Naive thymus-derived CD8-positive, alpha-beta T cell (primary cell): ENCODE measurements at places on chromosomes 12 and 14.

DNA sequence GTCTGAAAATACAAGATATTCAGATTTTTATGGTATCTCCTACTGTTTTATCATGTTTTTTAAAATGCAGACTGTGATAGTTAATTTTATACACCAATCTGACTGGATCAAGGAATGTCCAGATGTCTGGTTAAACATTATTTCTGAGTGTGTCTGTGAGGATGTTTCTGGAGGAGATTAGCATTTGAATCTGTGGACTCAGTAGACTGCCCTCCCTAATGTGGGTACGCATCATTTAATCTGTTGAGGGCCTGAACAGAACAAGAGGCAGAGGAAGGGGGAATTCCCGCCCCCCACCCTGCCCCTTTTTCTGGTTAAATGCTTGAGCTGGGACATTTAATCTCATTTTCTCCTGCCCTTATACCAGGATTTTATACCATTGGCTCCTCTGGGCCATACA is 72.1 kb downstream of the AVPR1A start:
- peaks cover 7% of the 10 kb centered on the region for H3K27me3 ChIP-seq
- H3K27ac ChIP-seq: no peak overlapping the region
- H3K4me3 ChIP-seq: no peak overlapping the region

DNA sequence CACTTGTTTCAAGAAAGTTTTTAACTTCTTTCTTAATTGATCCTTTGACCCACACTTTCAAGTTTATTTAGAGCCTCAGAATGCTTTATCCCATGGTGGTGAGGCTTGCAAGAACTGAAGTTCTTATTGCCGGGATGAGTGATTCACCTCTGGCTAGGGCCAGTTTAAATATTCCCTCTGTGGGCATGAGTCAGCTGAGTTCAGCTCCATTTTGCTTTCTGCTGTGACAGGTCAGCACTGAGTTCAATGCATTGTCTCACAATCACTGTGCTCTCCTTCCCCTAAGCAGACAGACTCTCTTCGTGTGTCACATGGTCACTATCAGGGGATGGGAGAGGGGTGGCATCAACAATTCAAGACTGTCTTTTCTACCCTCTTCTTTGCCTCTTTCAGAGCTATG is 514.6 kb upstream of the FBXO33 start:
- no peaks in the 10 kb centered on the region for H3K27me3 ChIP-seq
- DNase-seq: no peak
- no peaks in the 10 kb centered on the region for H3K4me1 ChIP-seq
- H3K36me3 ChIP-seq: peaks cover 3% of the 10 kb centered on the region
- H3K27ac ChIP-seq: no peak overlapping the region

- H3K27ac ChIP-seq: no peak overlapping the region
- DNase-seq: peak; percentile 33
- peaks cover 7% of the 10 kb centered on the region for H3K27me3 ChIP-seq
Observed at GRCh38 chr14:75453817-75454434, 26.1 kb downstream of the JDP2 start.

GRCh38 chr12:122322501-122322900 is 56.2 kb upstream of the VPS33A start:
- H3K4me1 ChIP-seq: peaks cover 3% of the 10 kb centered on the region
- no peaks in the 10 kb centered on the region for H3K27me3 ChIP-seq
- no peak overlapping the region for H3K4me3 ChIP-seq
- no peak overlapping the region for H3K27ac ChIP-seq
- DNase-seq: no peak

DNA sequence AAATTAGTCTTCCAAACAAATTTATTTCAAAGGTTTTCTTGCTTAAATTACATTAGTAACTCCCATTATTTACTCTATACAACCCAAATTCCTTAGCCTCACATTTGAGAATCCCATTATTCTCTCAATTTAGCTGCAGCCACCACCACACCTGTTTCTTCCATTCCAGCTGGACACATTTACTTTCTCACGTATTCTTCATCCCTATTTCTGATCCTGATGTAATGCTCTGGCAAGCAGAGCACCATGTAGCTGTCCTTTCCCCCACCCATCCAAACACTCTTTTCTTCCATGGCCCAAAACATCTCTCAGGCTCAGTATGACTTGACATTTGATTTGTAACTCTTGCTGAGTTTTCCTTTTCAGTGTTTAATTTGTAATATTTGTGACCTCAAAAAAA is 240.2 kb upstream of the CLEC14A start:
- H3K36me3 ChIP-seq: no peaks in the 10 kb centered on the region
- no peak for DNase-seq
- no peaks in the 10 kb centered on the region for H3K27me3 ChIP-seq
- no peak overlapping the region for H3K27ac ChIP-seq
- H3K4me1 ChIP-seq: no peaks in the 10 kb centered on the region
- H3K4me3 ChIP-seq: no peak overlapping the region

GRCh38 chr12:68508576-68508975 is 102.1 kb upstream of the RAP1B start:
- H3K27ac ChIP-seq: no peak overlapping the region
- no peak for DNase-seq
- no peaks in the 10 kb centered on the region for H3K36me3 ChIP-seq
- H3K4me1 ChIP-seq: peaks cover 8% of the 10 kb centered on the region
- H3K27me3 ChIP-seq: no peaks in the 10 kb centered on the region
- no peak overlapping the region for H3K4me3 ChIP-seq

DNA sequence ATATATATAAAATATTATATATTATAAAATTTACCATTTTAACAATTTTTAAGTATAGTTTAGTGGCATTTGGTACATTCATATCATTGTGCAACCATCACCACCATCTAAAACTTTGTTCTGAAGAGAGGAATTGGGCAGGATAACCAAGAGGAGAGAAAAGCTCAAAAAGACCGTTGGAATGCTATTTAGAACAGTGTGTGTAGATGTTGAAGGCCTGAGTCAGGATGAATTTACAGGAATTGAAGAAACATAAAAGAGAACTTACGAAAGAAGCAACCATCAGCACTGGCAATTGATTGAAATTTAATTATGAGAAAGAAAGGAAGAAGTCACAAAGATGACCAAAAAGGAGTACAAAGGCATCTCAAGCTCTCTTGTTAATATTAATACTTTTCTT is 196.9 kb upstream of the PWP1 start:
- H3K4me1 ChIP-seq: peaks cover 88% of the 10 kb centered on the region
- no peaks in the 10 kb centered on the region for H3K27me3 ChIP-seq
- no peak overlapping the region for H3K4me3 ChIP-seq
- DNase-seq: no peak

DNA sequence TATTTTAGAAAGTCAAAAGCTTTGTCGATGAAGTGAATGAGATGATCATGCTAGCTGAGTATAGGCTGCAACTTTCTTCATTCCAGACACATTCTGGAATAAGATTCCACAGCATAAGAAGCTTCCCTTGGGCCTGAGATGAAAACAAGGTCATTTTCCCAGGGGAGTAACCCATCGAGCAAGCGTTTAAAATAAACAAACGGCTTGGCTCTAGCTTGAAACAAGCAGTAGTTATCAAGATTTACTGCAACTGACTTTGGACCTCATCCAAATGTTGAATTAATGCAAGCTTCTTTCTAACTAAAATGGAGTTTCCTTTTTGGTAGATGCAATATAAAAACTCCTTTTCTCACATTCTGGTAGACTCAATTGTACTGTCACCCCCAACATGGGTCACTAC is 23.0 kb downstream of the KCNJ8 start:
- no peak overlapping the region for H3K27ac ChIP-seq
- H3K36me3 ChIP-seq: peaks cover under 1% of the 10 kb centered on the region
- H3K4me1 ChIP-seq: no peaks in the 10 kb centered on the region
- H3K27me3 ChIP-seq: peaks cover 58% of the 10 kb centered on the region

GRCh38 chr12:118189741-118190191 is 53.8 kb downstream of the PEBP1 start:
- peaks cover 1% of the 10 kb centered on the region for H3K4me1 ChIP-seq
- H3K27ac ChIP-seq: peak overlapping the region; percentile 24
- peaks cover 3% of the 10 kb centered on the region for H3K36me3 ChIP-seq
- no peak for DNase-seq

DNA sequence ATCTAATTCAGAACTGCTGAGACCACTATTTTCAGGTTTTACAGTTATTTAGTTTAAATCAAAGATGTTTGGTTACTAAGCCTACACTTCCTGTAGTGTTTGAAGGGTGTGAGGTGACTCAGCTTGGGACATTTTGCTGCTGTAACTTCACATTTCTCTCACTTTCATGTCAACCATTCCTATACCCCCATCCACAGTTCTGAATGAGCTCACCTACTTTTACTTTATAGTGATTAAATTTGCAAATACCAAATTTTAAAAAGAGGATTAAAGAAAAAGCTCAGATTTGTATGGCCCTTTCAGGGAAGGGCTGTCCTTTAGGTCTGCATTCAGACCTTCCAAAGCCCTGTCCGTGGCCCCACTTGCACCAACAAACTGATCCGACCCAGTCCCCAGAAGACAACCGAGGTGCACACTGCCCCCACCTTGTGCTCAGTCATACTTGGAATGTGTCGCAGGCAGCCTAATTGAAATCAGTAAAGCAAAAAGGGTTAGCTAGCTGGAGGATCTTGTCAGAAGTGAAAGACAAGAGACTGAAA is 174.4 kb downstream of the MON2 start:
- no peak overlapping the region for H3K27ac ChIP-seq
- H3K4me1 ChIP-seq: peaks cover 5% of the 10 kb centered on the region
- DNase-seq: peak; percentile 16
- H3K4me3 ChIP-seq: peak overlapping the region; percentile 2

DNA sequence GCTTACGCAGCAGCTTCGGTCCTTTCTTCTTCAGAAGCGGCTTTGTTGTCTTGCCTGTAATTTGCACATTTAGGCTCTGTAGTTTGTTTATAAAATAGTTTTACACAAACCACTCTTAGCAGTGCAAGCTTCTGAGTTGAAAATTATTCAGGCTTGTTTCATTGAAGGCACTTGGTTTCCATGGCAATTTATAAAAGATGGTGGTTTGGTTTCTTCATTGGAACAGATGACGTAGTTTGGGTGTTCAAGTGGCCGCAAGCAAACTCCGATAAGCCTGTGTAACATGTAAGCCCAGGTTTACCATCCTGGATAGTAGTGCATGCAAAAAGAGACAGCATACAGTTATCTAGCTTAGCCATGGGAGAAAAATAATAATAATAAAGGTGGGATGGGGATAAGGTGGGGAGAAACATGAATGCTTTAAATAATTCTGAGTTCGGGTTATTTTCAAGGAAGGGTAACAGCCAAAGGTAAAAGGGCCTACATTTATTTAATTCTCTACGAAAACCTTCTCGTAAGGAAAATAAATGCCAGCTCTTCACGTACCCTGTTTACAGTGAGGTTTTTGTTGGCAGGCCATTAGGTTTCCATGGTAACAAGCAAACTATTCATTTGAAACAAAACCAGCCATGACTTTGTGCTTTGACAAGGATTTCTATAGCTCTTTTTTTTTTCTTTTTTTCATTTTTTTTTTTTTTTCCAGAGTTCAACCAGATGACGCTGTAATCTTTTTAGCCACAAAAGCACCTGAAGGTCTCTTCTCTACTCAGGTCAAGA is 189.6 kb upstream of the RPL10L start:
- H3K4me1 ChIP-seq: no peaks in the 10 kb centered on the region
- no peak for DNase-seq
- no peaks in the 10 kb centered on the region for H3K27me3 ChIP-seq

- no peak for DNase-seq
- no peaks in the 10 kb centered on the region for H3K36me3 ChIP-seq
- no peak overlapping the region for H3K4me3 ChIP-seq
- H3K27me3 ChIP-seq: peaks cover 16% of the 10 kb centered on the region
Observed at GRCh38 chr14:63178912-63179311, 25.3 kb upstream of the RHOJ start.

DNA sequence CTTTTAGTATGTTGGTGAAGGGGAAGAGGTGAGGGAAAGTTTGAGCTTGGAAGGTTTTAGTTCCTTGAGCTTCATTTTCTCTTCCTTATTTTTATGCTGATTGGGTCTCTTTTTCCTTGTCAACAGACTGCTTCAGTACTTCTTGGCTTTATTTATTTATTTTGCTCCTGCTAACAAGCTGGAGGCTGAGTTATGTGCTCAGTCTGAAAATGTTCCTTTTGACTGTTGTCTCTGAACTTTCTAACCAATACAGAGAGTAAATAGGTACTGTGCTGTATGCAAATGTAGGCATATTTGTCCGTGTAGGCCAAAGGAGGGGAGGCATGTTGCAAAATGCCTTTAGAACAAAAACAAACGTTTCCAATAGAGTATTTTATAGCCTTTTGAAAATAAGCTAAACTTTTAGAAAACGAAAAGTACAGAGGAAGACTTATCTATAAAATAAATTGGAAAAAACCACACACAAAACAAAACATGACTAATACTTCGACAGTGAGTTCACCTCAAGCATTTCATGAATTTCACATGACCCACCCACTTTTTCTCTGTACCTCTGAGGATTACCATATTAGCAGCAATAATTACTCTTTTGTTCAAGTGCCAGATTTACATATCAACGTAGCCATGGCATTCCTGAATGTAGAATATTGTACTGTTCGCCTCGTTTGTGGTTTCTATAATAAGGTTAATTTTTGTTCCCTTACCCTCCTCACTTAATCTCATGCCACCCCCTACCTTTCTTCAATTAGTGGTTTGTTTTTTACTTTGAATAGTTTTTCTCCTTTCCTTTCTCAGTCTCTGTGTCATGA is 4.7 kb upstream of the CREBL2 start:
- no peaks in the 10 kb centered on the region for H3K36me3 ChIP-seq
- DNase-seq: no peak
- no peak overlapping the region for H3K27ac ChIP-seq
